ENCODE measurements at places on chromosomes 5 and 9.

DNA sequence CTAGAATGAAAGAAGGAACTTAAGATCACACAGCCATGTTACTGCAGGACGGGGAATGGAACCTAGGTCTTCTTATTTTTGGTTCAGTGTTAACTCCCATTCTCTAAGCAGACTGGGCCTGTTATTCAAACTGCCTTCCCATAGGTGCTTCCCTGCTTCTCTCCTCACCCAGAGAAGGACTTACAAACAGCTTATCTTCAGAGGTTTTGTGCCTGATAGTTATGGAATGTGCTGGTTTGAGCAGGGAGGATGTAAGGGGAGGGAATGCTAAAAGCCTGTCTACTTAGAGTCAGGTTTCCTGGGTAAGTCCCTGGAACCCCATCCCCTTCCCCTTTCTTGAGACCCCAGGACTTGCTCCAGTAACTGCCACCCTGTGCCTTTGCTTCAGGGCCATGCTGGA, 4.2 kb upstream of the PSMD5 start:
- no peak for DNase-seq

- DNase-seq = no peak
These were observed 18.3 kb downstream of the ABO start for GRCh38 chr9:133256686-133257091.

DNA sequence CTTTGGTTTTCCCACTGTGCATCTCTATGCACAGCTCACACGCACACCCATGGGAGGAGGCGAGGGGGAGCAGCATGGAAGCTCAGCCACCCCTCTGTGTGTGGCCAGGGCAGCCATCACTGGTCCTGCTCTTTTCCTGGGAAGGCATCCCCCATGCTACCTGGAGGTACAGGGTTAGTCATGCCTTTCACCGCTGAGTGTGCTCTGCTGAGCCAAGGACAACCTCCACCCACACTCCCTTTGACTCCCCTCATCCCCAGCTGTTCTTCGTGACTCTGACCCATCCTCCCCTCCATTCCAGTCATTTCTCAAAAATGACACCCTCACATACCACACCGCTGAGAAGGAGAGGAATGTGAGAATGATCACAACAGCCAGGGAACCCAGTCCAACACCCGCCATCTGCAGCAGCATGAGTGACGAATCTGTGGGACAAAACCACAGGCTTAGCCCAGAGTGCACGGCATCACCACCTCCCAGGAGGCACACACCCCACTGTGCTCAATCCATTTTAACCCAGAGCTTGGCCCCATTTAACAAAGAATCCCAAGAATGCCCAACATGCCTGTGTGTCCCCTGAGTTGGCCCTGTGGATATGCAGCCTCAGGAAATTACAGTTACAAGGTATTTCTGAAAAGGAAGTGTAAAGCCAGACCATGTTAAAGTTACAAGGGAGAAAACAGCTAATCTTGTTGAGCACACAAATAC, 133.4 kb downstream of the SUSD1 start:
- DNase-seq = no peak

- no peak for DNase-seq
These were observed 193.6 kb downstream of the DRD1 start for GRCh38 chr5:175250426-175250825.

- no peak for DNase-seq
These were observed 47.9 kb downstream of the DEPDC1B start for GRCh38 chr5:60651872-60652620.

- no peak for DNase-seq
These were observed 423.5 kb upstream of the RIOK2 start for GRCh38 chr5:97606531-97606930.

GRCh38 chr9:126009047-126009446, 261.9 kb downstream of the PBX3 start:
- DNase-seq = no peak

DNA sequence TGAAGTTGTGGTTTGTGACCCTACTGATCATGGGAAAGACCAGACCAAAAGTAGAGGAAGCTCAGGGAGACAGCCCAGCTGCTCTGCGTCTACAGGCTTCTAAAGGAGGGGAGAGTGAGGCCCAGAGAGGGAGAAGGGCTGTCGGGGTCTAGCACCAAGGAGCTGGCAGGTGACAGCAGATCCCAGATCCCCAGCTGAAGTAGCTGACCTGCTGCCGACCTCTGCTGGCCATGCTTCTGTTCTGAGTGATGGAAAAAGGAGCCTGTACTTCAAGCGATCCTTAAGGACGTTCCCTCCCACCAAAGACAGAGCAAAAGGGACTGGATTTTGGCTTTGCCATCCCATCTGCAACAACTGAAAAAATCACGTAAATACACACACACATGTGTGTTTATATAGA, 22.7 kb upstream of the QSOX2 start:
- no peak for DNase-seq

- no peak for DNase-seq
These were observed 78.0 kb downstream of the OTULIN start for GRCh38 chr5:14742498-14742897.

GRCh38 chr9:102922526-102922925, 72.6 kb upstream of the CYLC2 start:
- DNase-seq = no peak

DNA sequence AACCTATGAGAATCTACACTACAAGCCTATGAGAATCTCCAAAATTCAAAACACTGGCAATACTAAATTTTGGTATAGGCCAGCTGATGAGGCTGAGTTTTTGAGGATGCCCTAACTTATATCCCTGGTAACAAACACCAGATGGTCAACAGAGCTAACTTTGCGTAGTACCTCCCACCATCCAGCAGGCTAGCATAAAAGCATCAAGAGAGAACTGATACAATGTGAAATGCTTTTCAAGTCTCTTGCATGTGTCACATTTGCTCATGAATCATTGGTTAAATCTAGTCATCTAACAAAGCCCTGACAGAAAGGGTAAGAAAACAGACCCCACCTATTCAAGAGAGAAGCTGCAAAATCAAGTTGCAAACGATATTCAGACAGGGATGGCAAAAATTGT, 1609.7 kb upstream of the CDH9 start:
- no peak for DNase-seq

DNA sequence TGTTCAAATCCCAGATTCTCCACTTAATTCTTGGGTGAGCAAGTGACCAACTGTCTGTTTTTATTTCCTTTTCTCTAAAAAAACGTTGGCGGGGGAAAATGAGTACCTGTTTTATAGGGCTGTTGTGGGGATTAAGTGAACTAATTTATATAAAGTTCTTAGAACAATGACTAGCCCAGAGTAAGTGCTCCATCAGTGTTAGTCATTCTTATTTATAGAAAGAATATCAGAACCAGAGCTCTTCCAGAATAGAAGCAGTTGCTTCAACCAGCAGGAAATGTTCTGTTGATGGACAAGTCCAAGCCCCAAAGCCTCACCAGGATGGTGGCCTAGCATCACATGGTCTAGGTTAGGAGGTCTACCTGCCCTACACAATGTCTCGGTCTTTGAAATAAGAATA, 379.2 kb downstream of the ACTL7B start:
- no peak for DNase-seq

DNA sequence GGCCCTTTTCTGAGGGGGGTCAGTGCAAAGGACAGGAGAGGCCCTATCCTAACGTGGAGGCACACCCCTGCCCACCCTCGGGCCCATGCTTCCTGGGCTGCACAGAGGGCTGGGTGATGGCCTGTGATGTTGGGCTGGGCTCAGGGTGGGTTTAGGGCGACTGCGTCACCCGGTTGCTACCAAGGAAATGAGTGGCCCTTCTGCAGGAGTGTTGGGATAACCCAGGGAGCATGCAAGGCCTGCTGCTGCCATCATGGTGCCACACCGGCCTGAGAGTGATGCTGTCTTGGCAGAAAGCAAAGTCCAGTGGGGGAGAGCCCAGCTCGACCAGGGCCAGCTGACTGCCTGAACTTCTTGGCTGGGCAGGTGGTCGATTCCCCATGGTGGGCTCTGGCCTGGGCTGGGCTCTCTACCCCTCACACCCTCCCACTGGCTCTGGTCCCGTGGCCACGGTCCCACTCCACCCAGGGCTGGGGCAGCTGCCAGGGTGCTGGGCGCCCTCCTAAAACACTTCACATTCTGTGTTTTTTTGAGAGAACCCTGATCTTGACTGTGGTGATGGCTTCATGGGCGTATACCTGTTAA, 21.5 kb upstream of the MRNIP start:
- no peak for DNase-seq

- DNase-seq = no peak
These were observed at the start of gene RANBP17 for GRCh38 chr5:170861917-170862766. TSS of gene RANBP17 (plus strand) at chr5:170862018.

DNA sequence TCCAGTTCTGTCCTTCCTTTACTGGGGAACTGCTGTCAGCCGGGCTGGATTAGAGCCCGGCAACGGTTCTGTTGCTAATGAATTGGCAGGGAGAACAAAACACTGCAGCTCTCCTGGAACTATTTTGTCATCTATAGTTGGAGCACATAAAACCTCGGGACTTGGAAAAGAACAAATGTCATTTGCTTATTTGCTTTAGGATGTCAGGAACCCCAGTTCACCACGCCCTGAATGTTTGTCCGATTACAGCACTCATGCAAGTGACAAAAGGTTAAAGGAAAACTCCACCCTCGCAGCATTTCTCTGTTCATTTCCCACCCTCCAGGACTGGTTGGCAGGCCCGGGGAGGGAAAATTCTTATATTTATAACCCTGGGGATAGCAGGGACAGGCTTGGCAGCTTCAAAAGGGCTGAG, 66.4 kb upstream of the PLPP1 start:
- no peak for DNase-seq

- no peak for DNase-seq
These were observed 742.0 kb upstream of the RGMB start for GRCh38 chr5:98031496-98031895.

- no peak for DNase-seq
These were observed 585.7 kb downstream of the LRRC70 start for GRCh38 chr5:63164339-63164738.

- DNase-seq = no peak
These were observed 305.0 kb upstream of the IRX4 start for GRCh38 chr5:2187687-2188086.

- no peak for DNase-seq
These were observed 63.5 kb downstream of the MEF2C start for GRCh38 chr5:88819301-88819999.

- DNase-seq = no peak
These were observed 423.7 kb downstream of the ZSWIM6 start for GRCh38 chr5:61755726-61756222.

DNA sequence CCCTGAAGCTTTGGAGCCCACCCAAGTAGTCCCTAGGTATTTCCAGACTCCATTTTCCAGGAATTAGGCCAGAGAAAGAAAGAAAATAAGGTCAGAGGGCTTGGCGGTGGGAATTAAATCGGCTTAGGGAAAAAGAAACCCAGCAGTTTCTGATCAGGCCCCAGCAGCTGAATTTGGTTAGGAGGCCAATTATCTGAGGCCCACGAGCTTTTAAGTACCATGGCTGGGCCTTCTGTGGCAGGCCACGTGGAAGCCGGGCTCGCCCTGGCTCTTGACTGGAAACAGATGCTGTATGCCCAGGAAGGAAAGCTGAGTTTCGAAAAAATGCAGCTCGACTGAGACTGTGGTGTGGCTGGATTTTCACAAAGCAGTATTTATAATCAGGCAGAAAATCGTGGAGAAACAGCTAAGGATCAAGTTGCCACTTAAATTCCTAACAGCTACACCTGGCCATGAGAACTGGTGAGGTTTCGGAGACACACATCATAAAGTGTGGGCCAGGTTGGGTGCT, 75.1 kb upstream of the PANK3 start:
- DNase-seq = no peak

DNA sequence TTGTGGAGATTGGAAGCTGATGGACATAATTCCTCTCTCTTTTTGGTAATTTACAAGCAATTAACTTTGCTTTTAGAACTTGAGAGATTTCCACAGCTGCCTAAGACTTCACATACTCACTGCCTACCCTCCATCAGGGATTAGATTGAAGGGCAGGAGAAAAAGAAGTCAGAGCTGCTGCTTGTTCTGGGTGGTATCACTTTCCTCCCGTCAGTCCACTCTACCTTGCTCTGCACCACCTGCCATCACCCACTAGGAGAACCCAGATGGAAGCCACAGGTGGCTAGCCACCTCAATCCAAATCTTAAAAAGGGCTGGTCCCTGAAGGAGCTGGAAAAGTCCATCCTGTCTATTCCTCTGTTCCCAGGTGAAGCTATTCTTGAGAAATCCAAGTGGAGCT, 10.5 kb downstream of the IRF1 start:
- DNase-seq = no peak

GRCh38 chr5:142025637-142026036, 12.8 kb upstream of the GNPDA1 start:
- no peak for DNase-seq

GRCh38 chr9:77764894-77765780, 117.0 kb upstream of the GNA14 start:
- no peak for DNase-seq

- no peak for DNase-seq
These were observed 818.8 kb upstream of the WWC1 start for GRCh38 chr5:167472566-167473108.

GRCh38 chr9:88747768-88748167, 212.8 kb downstream of the NXNL2 start:
- no peak for DNase-seq

DNA sequence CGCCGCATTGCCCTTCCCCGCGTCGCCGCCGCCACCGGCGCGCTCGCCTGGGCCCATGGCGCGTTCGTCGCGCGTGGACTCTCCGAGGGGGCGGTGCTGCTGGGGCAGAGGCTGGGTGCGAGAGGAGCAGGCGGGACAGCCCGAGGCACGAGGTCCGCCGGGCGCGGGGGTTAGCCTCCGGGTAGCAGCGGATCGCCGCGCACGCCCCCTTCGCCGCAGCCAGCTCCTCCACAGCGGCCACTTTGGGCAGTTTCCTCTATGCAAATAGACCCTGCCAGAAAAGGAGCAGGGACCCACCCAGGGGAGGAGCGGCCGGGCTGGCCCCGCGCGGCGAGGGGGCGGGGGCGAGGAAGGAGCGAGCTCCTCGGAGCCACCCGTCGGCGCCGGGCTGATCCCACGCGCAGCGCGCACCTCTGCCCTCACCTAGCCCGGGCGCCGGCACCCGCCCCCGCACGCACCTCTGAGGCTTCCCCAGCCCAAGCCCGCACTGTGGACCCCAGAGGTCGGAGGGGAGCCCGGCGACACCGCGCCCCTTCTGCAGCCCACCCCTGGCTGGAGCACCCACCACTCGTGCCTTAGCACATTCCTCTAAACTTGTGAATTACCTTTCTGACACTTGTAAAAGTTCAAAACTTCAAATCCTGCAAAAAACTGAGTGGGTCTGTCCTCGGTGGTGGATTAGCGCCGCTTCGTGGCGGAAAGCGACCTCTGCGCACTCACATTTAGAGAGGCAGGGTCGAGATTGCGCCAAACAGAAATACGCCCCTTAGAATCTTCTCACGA, at the start of gene COL23A1:
COL23A1 (minus strand) TSS at position 253 of the 783 bp plus-strand sequence.
- no peak for DNase-seq

GRCh38 chr9:116706310-116707290, 19.5 kb downstream of the TRIM32 start:
- DNase-seq = no peak

GRCh38 chr9:109238125-109238524, 71.1 kb upstream of the FRRS1L start:
- DNase-seq = no peak
